H1 (cell line): ENCODE measurements at places on chromosomes 2 and 18.

GRCh38 chr2:54285451-54285850 is 29.4 kb upstream of the TSPYL6 start:
- no peak for DNase-seq

- no peak for DNase-seq
These were observed 22.8 kb downstream of the ATP8B1 start for GRCh38 chr18:57780318-57780705.

- DNase-seq: no peak
These were observed 73.1 kb downstream of the ERBB4 start for GRCh38 chr2:212465456-212465855.

DNA sequence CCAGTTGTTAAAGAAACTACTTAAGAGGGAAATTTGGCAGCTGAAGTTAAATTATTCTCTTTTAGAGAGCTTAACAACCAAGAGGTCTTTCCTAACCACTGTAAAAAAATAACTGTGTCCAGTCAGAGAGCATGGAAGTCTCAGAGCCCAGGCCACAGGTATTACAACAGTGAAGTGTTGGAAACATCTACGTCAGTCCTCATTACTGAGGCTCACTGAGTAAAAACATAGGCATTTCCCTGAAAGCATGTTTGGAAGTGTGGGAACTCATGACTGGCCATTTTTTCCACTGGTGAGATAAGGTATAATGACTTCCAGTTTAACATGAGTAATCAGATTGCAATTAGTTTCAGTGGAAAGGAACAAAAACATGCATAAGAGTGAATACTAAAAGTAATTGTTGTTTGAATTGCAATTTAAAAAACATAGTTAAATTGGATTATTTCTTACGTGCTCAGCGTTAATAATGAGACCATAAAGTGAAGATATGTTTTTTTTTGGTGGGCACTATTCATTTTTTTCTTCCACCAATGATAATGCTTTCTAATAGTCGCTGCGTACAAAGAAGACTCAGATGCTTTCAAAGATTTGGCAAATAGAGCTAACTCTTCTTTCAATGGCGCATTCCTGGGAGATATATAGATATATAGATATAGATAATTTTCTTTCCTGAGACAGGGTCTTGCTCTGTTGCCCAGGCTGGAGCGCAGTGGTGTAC is 60.8 kb downstream of the EFEMP1 start:
- no peak for DNase-seq

GRCh38 chr2:159595410-159596046 is 20.8 kb downstream of the BAZ2B start:
- DNase-seq: no peak

DNA sequence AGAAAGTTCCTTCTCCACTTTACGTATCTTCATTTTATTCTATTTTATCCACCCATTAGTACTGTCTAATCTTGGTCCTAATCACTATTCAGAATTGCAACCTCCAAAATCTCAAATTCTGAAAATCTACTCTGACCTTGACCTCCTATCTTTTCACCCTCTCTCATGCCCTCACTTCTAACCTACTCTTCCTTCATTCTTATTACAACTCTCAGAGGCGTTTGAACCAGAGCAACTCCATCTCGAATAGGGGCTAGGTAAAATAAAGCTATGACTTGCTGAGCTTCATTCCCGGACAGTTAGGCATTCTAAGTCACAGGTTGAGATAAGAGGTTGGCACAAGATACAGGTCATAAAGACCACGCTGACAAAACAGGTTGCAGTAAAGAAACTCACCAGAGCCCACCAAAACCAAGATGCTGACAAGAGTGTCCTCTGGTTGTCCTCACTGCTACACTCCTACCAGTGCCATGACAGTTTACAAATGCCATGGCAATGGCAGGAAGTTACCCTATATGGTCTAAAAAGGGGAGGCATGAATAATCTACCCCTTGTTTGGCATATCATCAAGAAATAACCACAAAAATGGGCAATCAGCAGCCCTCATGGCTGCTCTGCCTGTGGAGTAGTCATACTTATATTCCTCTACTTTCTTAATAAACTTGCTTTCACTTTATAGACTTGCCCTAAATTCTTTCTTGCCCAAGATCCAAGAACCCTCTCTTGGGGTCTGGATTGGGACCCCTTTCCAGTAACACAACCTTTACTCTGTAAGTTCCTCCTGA is 11.4 kb downstream of the CCDC88A start:
- DNase-seq: no peak

- DNase-seq: peak; percentile 84
These were observed 413.7 kb upstream of the FAM98A start for GRCh38 chr2:34012715-34013302.

DNA sequence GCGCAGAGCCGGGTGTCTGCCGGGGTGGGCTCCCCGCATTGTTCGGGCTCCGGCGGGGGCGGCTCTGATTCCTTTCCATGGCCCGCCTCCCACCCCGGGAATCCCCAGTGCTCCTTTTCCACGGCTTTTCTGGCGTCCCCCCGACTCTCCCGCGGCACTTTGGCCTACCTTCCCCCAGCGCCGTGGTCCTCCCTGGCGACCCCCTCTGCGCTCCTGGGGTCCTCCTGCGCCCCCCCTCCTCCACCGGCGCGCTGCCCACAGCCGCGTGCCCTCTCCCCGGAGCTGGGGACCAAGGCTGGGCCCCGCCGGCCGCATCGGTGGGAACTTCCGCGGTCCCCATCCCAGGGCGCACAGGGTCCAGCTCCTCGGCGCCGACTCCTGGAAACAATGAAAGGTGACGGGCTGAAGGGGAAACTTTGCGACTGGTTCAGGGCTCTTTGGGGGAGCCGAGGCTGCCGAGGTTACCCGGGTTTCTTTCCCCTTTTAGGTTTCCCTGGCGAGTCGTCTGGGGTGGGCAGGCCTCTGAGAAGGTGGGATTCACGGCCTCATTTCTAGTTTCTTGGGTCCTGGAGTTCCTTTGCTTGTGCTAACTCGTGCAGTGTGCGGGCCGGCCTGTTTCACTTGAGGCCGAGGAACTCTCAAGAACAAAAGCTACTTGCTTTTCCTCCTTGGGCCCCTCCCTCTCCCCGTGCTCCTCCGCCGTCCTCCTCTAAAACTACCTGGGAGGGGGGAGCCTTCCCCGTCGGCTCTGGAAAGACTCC is 2.2 kb downstream of the TGIF1 start:
- no peak for DNase-seq

GRCh38 chr18:2395427-2396161 is 175.7 kb downstream of the METTL4 start:
- DNase-seq: no peak

DNA sequence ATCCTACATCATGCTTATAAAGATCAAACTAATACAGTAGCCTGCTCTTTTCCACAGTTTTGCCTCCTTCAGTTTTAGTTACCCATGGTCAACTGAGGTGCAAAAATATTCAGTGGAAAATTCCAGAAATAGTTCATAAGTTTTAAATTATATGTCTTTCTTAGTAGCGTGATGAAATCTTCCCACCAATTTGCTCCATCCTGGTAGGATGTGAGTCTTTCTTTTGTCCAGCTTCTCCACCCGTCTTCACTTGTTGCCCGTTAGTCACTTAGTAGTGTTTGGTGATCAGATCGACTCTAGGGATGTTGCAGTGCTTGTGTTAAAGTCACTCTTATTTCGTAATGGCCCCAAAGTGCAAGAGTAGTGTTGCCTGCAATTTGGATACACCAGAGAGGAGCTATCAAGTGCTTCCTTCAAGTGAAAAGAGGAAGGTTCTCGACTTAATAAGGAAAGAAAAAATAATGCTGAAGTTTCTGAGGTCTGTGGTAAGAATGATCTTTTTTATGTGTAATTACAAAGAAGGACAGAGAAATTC is 57.0 kb downstream of the CEP192 start:
- no peak for DNase-seq

- DNase-seq: no peak
These were observed 175.9 kb upstream of the NXPH2 start for GRCh38 chr2:138956116-138956515.

GRCh38 chr18:6509832-6510231 is 95.1 kb upstream of the L3MBTL4 start:
- DNase-seq: no peak

DNA sequence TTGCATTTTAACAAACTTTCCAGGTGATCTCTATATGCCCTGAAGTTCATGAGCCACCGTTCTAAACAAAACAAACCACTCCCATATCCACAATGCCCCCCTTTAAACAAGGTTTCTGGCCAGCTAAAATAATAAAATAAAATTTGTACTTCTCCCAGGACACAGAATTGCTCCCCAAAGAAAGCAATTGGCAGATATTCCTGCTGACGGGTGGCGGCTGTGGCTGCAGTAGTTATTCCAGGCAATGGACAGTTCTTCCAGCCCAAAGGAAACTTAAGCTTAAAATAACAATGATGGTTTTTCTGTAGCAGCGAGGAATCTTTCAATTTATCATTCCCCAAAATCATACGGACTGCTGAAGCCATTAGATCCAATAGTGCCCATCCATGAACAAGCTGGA is 260.5 kb upstream of the ZNF521 start:
- DNase-seq: no peak

DNA sequence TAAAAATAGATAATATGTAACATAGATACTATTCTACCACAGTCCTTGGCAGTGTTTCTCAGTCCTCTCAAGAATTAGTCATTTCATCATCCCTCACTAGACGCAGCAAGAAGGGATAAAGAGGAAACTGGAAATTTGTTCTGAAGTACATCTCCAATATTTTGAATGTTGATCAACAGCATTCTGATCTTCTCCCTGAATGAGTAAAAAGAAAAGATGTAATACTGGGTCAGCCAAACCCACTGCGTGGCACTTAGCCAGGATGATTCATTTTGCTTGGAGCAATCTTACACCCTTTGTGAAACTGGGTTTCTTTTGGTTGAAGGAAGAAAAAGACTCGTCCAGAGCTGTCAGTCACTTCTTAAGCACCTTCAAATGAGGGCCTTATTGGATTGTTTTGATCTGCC is 54.1 kb downstream of the TAF1B start:
- no peak for DNase-seq

DNA sequence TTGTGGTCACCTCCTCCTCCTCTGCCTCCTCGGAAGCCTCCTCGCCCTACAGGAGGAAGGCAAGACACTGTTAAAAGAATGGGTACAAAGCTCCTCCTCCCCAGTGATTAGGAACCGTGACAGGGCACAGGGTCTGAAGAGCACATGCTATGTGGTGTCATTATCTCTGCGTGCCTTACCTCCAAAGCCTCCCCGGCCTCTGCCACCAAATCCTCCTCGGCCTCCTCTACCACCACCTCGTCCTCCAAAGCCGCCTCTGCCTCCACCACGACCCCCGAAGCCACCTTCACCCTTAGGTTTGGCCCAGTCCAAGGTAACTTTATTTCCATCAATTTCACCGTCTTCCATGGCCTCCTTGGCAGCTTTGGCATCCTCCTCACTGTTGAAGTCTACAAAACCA is 9.1 kb downstream of the NCL start:
- no peak for DNase-seq

GRCh38 chr2:43073401-43073825 is 153.0 kb downstream of the ZFP36L2 start:
- DNase-seq: no peak

DNA sequence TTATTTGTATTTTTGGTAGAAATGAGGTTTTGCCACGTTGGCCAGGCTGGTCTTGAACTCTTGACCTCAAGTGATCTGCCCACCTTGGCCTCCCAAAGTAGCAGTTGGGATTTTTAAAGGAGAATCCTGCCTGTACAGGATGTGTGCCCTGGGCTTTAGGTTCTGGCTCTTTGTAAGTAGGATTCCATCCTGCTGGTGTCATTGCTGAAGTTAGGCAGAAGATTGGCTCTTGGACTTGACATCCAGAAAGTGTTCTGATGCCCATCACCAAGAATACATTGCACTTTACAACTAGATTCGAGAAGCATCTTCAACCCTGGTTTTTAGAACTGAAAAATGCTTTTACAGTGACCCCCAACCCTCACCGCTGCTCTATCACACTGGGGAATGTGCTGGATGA is 4.4 kb upstream of the TWIST2 start:
- no peak for DNase-seq

GRCh38 chr2:102297891-102298290 is 13.5 kb upstream of the IL1RL1 start:
- no peak for DNase-seq

GRCh38 chr2:85748985-85749875 is 4.6 kb upstream of the ATOH8 start:
- DNase-seq: no peak

DNA sequence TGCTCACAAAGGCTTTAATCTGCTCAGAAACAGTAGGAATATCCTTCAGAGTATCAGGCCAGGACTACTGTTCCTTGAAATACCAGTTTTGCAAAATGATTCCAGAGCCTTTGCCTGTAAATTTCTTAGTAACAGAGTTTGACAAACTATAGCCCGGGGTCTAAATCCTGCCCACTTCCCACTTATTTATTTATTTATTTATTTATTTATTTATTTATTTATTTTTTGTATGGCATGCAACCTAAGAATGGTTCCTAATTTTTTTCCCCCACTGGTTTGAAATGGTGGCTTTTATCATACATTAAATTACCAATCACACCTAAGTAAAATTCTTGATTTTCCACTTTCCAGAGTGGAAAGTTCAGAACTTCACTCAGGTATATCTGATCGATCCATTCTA is 45.6 kb downstream of the KCNG3 start:
- DNase-seq: no peak

DNA sequence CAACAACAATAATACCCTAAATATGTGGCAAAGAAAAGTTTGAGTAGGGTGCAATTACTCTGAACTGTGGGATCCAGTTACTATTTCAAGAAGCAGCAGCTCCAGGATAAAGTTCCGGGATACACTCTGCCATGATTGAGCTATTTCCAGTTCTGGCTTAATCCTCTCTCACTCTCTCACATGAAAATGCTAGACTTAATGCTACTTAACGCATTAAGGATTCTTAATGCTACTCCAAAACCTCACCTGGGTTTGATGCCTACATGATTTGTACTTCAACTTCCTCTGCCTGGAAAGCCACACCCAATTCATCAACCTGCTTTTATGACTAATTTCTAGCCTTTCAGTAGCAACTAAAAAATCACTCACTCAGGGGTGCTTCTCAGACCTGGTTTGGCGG is 151.1 kb upstream of the HNMT start:
- DNase-seq: no peak

- no peak for DNase-seq
These were observed 118.7 kb upstream of the NRP2 start for GRCh38 chr2:205563646-205564045.
